ENCODE measurements at places on chromosomes 5 and 9.

DNA sequence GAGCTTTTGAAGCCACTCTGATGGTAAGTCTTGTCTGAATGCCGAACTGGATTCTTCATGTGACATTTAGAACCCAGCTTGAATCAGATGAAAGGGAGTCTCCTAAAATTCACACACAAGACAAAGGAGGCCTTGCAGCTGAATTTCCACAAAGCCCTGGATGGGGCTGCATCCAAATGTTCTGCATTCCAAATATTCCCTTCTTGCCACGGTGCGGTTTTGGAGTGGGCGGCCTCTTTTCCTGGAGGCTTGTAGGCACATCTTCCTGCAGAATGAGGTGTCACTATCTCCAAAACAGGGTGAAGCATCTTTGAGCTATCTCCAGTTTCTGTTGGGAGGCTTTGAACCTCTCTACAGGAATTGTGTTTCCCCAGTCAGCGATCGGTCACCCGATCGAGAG is 342.7 kb downstream of the ARHGEF28 start:
- no peak for DNase-seq

DNA sequence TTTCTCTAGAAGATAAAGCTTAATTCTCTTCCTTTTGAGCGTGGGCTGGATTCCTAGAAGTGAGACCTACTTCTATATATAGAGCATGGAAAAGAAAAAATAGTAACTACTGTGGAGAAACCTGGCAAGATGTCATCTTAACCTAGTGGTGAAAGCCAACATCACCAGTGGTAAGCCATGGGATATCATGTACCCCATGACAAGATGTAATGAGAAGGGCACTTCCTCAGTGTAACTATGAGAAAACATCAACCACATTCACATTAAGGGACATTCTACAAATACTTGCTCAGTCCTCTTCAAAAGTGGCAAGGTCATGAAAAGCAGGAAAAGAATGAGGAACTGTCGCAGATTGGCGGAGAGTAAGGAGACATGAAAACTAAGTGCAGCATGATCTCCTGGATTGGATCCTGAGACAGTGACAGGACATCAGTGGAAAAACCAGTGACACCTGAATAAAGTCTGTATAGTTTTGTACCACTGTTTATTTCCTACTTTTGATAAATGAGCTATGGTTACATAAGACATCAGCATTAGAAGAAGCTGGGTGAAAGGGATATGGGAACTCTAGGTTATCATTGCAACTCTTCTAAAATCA is 65.4 kb downstream of the PRRC1 start:
- no peak for DNase-seq

GRCh38 chr9:12993466-12993865 is 218.6 kb downstream of the LURAP1L start:
- no peak for DNase-seq

GRCh38 chr5:38615981-38616451 is 59.6 kb upstream of the LIFR start:
- no peak for DNase-seq

GRCh38 chr9:104747245-104747564 is 278 bp upstream of the NIPSNAP3A start:
- no peak for DNase-seq

DNA sequence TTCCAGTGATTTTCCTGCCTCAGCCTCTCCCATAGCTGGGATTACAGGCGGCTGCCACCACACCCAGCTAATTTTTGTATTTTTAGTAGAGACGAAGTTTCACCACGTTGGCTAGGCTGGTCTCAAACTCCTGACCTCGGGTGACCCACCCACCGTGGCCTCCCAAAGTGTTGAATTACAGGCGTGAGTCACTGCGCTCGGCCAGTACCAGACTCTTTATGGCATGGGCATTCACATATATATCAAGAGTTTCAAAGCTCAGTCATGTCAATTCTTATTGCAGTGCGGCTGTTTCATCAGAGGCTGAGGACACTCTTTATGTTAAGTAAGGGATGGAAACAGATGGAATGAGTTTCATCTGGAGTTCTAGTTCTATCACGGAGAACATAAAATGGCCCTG is 315.2 kb upstream of the CDH6 start:
- no peak for DNase-seq

- DNase-seq = no peak
Observed at GRCh38 chr9:75962013-75962661, 71.7 kb downstream of the PCSK5 start.

DNA sequence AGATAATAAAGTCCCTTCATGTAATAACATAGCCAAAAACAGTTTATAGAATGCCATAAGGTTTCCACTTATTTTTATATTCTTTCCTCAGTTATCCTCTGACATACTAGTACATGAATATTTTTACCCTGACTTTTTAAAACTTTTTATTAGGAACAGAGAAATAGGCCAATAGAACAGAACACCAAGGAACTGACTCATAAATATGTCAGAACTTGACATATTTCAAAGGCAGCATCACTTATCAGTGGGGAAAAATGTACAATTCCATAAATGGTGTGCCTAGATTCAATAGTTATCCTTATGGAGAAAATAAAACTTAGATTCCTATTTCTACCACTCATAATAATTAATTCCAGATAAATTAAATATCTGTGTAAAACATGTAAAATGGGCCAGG is 9.4 kb downstream of the STARD4 start:
- no peak for DNase-seq

GRCh38 chr5:1059884-1060263 is 51.3 kb downstream of the NKD2 start:
- no peak for DNase-seq

DNA sequence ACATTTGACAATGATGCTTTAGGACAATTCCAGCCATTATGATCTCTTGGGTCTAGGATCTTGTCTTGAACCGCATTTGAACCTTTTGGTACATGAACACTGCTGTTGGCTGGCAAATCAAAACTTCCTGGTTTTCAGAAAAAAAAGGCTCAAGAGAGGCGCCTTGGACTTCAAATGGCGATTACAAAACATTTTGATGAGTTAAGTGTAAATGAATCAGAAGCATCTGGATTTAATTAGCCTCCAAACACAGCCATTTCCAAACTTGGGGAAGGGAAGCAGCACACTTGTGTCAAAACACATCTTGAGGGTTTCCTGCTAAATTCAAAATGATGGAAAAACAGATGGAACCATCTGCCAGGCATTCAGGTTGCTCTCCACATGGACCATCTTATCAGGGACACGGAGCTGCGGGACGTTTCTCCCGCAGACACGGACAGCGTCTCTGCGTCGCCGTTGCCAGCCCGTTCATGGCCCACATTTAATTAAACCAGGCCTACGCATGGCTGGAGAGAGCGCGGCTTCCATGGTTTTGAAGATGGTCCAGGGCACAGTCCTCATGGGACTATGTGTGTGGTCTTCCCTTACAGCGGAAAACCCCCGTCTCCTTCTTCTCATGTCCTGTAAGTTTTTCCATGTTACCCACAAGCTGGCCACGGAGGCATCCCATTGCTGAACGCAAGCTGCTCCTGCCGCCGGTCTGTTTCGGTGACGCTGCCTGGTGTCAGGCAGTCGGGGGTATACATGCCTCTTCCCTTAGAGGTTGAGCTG is 55.8 kb upstream of the PTCH1 start:
- no peak for DNase-seq

DNA sequence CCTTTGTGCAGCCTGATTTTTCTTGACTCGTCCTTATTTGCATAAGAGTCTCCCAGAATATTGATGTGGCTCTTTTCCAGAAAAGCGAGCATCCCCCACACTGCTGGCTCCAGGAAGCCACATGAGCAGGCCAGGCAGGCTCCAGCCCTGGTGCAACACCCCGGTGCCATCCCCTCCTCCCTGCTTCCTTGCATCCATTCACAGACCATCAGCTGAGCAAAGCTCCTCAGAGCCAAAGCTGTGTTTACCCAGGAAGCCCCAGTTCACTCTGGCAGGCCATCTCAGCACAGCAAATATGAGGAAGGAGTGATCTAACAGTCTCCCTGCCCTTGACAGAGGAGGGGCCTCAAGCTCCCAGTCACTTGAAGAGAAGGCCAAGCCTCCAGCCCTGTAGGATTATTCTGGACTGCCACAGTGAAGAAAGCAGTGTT is 34.4 kb downstream of the INSYN2B start:
- no peak for DNase-seq

GRCh38 chr5:66738136-66738535 is 141.9 kb downstream of the MAST4 start:
- no peak for DNase-seq

DNA sequence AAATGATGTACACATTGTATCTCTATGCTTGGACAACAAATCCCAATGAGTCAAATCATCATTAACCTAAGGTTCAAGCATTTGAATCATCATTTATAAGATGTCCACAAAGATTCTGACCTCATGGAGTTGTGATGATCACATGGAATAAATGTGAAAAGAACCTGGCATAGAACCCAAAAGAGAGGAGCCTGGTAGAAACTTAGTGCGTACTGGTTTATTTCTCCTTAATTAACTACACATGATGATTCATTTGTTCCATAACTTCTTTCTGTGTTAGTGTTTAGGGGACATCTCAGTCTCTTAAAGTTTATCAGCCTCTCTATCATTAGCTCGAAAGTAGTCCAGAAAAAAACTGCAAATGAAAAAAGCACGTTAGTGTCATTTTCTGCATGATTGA is 411.6 kb downstream of the BRINP1 start:
- no peak for DNase-seq

DNA sequence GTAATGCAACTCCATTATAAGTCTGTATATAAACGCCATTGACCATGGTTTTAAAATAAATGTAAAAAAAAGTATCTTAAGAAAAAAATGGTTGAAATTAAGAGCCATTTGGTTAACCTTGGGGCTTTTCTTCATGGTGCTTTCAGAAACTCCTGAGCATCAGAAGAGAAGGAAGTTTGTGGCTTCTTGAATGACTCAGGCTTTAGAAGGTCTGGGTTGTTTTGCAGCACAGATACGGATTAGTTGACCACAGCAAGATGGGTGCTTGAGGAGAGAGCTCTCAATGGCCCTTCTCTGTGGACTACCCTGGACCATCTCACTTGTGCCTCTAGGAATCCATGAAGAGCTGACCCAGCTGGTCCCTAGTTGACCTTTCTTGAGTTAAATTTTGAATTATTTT is 189.5 kb downstream of the TMEM38B start:
- no peak for DNase-seq

- no peak for DNase-seq
Observed at GRCh38 chr9:136610426-136610825, 52.3 kb upstream of the EGFL7 start.

GRCh38 chr5:36885149-36885548 is 8.6 kb downstream of the NIPBL start:
- no peak for DNase-seq

DNA sequence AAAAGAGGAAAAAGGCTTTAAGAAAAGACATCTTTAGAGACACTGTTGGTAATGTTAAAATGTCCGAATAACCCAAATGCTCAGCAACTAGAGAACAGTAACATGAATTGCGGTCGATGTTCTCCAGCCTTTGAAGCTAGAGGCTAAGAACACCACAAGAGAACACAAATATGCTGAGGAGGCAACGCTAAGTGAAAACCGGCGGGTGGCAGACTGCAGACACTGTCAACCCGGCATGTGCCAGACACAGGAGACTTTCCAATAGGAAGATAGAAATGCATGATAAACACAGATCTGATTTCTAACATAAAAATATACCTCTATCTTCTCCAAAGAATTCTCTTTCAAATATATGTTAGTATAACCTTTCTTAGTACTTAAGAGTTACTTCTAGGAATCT is 18.4 kb upstream of the DDX41 start:
- no peak for DNase-seq

GRCh38 chr5:87243161-87243844 is 24.4 kb upstream of the RASA1 start:
- no peak for DNase-seq

DNA sequence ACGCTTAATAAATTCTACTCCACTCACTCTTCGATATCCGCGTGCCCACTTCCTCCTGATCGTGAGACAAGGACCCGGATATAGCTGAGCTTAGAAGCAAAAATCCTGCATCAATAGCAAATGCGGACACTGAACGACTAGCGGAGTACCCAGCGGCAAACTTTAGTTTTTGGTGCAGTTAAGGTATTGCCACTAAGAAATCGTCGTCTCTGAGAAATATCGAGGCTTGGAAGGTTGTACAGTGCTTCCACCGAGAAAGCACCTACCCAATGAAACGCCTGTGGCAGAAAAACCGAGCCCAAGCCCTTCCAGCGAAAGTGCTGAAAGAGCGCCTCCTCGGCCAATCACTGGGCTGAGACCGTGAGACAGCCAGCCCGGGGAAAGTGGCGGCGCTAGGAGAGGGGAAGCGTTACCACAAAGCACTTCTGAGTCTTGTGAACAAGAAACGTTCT is 32.2 kb downstream of the ANXA2R start:
- DNase-seq = peak; percentile 76

DNA sequence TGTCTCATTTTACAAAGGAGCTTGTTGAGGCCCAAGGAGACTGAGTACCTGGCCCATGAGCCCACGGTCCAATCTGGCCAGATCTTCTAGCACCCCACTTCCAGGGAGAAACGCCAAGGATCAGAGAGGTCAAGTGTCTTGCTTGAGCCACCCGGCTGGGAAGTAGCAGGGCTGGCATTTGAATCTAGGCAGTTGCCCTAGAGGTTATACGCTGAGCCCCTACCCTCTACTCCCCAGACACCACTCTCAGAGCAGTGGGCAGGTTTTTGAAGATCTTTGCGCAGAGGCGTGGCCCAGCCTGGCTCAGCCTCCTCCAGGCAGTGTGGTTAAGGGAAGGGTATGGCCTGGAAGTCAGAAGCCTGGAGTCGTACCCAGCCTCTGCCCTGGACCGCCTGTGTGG is 5.8 kb upstream of the NUP214 start:
- no peak for DNase-seq

DNA sequence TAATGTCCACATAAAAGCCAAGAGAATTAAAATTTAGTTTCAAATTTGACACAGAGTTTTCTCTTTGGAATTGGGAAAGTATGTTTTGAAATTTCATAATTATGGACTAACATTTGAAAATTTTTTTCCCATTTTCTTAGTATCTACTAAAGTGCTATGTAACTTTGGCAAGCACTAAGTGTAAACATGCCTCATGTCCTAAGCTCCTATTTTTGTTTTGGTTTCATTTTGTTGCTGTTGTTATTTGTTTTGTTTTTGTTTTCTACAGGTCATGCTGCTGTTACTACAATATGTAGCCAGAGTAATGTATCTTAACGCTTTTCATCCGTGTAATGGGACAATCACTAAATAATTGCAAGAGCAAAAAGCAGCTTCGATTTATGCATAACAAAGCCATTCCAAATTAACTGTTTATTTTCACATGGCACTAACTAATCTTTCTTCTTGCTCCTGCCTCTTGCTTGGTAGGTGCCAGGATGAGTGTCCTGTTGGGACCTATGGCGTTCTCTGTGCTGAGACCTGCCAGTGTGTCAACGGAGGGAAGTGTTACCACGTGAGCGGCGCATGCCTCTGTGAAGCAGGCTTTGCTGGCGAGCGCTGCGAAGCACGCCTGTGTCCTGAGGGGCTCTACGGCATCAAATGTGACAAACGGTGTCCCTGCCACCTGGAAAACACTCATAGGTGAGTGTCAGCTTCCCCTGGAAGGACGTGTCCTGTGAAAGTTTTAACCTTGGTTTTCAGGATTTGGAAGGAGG is 107.3 kb upstream of the PRRC1 start:
- DNase-seq = no peak

GRCh38 chr5:43648499-43649124 is 45.6 kb downstream of the NNT start:
- no peak for DNase-seq
